Psoas muscle (tissue), 8 donors: ENCODE measurements at places on chromosomes 7 and 10. TPM values are rescaled to one million over a fixed set of nuclear protein-coding genes. Genes with fewer than 3 reads are reported as not detected.
A peak's percentile ranks its signal among the peaks of the same experiment; 100 is the strongest.

DNA sequence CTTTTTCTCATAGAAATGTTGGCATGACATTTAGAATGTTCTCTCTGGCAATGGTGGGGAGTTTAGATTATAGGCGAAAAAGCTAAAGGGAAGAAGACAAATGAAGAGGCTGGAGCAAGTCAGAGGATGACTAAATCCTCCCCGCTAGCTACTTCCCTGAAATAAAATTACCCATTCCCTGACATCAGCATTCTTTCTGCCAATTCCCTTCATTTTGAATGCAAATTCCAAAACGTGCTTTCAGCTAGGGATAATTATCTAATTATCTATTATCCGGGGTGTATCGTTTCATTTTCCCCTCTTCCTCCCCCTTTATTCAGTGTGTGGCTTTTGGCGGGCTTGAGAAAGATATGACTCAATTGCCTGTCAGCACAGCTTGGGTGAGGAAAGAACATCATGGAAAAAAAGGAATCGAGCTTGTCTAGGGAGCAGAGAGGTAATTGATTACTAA lies 672.3 kb downstream of the TNS3 start:
- DNase-seq, result no peak

DNA sequence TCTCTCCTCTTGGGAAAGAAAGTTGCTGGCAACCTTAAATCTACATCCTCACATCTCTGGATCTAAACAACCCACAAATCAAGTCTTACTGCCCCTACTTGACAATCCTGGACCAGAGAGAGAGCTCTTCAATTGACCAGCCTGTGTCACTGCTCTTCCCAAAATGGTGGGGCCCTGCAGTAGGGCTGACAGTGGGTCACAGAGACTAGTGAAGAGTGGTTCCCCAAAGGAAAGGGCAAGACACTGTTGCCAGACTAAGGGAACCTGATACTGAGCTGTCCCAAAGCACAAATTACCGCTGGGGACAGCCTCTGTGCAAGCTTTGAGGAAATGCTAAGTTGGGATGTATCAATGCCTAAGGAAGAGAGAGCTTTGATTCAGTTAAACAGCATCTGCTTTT lies 4.5 kb upstream of the GPRIN2 start:
- DNase-seq, result peak; percentile 28

GRCh38 chr7:107746006-107746405 lies 2.1 kb downstream of the CBLL1 start:
- DNase-seq, result no peak

DNA sequence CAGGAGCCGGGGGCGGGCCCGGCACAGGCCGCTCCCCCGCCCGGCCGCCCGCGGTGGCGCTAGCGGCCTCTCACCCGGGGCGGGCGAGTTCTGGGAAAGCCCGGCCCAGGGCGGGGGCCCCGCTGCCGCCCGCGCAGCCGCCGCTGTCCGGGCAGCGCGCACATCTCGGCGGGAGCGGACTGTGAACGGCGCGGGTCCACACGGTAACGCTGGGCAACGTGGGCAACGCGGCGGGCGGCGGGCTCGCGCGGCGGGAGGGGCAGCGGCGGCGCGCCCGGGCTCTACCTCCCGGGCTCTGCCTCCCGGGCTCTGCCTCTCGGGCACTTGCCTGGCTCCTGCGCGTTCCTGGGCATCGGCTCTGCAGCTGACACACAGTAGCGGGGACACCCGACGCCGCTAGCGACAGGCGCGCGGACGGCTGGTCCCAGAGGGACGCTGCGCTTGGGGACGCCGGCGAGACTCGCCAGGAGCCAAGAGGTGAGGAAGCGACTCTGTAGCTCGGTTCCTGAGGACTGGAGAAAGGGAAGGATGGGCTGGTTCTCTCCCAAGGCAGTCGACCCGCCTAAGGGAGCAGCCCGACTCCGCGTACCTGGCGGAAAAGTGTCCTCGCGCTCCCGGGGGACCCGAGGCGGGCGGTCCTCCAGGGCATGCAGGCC lies at the start of gene PLCE1:
Gene PLCE1, plus strand, starts transcription at position 150 of the 656 bp plus-strand sequence. CDS start 37,116 bp downstream, outside the sequence.
- peak; percentile 85 for DNase-seq

DNA sequence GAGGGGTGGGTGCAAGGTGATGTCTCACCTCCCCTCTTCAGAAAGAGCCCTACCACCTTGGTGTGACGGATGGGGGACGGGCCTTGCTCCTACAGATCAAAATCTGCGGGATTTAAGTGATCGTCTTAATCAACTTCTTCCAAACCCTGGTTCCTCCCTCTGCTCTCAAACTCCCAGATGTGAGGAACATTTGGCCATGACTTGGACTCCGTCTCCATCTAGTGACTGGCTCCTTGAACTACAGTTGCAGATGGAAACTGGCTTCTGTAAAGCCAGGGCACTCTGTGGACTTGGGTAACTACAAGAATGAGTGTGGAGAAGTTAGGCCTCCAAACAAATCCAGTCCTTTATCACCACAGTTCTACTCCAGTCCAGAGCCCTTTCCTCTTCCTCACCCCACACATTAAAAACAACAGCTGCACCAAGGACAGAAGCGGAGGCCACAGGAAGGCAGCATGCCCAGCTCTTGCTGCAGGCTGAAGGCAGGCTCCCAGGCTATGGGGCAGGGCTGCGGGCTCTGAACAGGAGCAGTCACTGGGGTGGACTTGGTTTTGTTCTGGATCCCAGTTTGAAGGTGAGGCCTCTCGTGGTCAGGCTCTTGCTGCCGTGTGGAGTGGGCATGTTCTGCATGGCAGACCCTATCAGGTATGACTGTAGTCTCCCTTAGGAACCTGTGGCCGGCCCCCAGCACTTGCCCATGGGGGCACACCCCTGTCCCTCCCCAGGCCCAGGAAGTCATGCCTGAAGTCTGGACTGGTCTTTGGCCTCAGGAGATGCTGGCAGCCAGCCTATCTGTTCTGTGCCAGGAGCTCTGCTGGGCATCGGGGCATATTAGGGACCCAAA lies 79.4 kb downstream of the VWC2 start:
- no peak for DNase-seq

Gene GPNMB
- 24.9 TPM for total RNA-seq

Gene GHITM
- total RNA-seq, result 230 TPM

Gene RAB19
- total RNA-seq, result not detected

DNA sequence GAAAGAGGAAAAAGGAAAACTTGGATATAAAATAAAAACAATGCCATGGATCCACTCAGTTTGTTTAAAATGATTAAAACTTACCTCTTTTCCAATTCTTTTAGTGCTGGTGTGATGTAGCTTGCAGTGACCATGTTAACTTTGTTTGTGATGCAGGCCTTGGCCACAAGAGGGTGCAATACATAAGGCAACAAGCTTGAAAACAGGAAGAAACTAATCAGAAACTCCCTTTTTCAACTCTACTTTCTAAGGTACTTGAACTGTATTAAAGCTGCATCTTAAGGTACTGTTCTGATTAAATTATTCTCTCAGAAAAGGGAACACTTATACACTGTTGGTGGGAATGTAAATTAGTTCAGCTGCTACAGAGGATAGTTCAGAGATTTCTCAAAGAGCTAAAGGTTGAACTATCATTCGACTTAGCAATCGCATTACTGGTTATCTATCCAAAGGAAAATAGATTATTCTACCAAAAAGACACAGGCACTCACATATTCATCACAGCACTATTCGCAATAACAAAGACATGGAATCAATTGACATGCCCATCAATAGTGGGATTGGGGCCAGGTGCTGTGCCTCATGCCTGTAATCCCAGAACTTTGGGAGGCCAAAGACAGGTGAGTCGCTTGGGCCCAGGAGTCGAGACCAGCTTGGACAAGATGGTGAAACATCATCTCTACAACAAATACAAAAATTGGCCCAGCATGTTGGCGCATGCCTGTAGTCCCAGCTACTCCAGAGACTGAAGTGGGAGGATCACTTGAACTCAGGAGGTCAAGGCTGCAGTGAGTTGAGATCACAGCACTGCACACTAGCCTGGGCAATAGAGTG lies 50.9 kb downstream of the AASS start:
- peak; percentile 46 for DNase-seq

DNA sequence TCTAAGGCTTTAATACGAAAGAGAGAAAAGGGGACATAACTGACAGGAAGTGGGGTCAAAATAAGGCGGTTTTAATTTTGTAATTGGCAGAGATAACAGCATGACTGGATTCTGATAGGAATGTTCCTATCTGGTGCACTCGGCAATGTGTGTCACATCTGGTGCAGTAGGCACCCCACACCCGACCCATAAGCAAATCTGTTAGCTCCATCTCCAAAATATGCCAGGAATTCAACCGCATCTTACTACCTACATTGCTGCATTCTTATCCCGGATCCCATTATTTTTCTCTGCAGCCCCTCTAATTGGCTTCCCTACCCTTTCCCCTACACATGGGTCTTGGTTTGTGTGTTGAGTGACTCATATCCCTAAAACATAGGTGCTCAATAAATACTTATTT lies 19.1 kb upstream of the GALNT11 start:
- no peak for DNase-seq

- no peak for DNase-seq
These were observed 124.4 kb downstream of the PIP4K2A start for GRCh38 chr10:22589851-22590514.

GRCh38 chr7:126696256-126697038 lies 556.3 kb downstream of the GRM8 start:
- DNase-seq, result no peak

- no peak for DNase-seq
These were observed 209.2 kb upstream of the FAM3C start for GRCh38 chr7:121605317-121605680.

Gene PPP1R17
- not detected for total RNA-seq

Gene OR9A2
- total RNA-seq, result not detected

- DNase-seq, result no peak
These were observed 10.9 kb upstream of the LGI1 start for GRCh38 chr10:93746844-93747284.

Gene PAOX
- 3.1 TPM for total RNA-seq
